ENCODE measurements at places on chromosomes 5 and 9.

DNA sequence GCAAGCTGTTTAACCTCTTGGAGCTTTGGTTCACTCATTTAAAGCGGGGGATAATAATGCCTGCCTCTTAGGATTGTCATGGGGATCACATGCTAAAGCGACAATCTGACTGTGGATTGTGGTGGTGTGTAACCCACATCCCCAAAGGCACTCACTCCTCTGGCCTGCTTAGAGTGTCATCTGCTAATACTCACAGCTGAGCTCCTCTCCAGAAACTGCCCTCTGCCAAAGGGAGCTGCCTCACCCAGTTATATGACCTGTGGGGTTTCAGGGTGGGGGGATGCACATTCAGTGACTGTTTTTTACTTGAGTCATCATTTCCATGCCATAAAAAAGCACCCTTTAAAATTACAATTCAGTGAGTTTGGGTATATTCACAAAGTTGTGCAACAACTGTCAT lies 110.0 kb upstream of the SPOCK1 start:
- DNase-seq, result no peak

DNA sequence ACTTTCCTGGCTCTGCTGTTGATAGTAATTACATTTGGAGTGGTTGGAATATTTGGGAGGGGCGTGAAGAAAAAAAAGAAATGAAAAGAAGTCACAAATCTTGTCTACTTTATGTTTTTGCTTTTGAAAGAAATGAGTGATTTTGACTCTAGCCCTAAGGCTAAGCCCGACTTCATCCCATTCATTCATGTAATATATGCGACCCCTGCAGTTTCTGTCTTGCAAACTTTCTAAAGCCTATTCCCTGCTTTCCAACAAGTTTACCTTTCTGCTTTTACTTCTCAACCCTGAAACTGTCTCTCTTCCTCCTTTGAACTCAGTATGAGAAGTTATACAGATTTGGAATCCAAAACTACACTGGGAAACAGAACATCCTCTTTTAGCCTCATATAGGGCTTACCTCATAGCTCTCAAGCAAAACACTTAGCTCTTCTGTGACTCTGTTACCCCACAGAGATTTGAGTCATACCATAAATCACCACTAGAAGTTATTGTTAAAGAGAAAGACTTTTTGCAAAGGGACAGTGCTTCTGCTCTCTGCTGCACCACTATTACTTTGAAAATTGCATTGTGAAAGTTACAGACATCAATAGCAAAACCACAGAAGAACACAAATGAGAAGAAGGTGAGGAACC lies 1.6 kb downstream of the CFAP95 start:
- DNase-seq, result peak; percentile 47

DNA sequence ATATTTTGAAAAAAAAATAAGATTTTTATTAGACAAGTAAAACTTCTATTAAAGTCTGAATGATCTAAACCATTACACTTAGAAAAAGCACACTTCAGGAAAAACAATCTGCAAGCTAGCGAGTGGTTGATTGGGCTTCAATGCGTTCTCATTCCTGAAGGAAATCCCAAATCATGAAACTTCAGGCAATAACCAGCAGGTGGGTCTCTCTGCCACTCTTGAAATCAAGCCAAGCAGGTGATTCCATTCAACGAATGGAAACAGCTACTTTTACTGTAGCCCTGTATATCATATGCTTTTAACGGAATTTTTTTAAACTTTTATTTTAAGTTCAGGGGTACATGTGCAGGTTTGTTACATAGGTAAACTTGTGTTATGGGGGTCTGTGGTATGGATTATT lies 234.5 kb upstream of the TRPM3 start:
- no peak for DNase-seq

DNA sequence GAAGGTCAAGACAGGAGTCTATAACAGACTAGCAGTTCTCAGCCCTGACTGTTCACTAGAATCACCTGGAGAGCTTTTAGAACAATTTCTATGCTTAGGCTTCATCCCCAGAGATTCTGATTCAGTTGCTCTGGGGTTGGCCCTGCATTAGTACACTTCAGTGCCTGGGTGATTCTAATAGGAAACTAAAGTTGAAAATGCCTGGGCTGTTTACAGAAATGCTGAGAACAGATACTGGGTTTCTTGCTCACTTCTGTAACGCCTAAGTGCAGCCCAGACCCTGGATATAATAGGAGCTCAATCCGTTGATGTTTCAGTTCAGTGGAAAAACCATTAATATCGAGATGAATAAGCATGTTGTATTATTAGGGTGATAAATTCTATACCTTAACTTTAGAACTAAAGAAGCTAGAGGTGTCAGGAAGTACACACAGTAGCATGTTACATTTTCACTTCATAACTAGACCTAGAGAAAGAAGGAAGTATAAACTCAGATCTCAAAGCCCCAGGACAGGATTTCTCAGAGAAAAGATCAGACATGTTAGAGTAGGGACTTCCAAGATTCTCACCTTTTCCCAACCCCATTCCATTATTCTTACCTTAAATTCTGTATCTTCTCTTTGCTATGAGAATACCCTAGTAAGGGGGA lies 20.4 kb downstream of the HAVCR2 start:
- DNase-seq, result no peak

- DNase-seq, result no peak
Measured at GRCh38 chr5:179268966-179269693, 76.1 kb downstream of the ADAMTS2 start.

- no peak for DNase-seq
Measured at GRCh38 chr5:154714266-154714986, 40.8 kb upstream of the LARP1 start.

GRCh38 chr5:5979761-5980537 lies 398.4 kb downstream of the MED10 start:
- peak; percentile 22 for DNase-seq

- peak; percentile 36 for DNase-seq
Measured at GRCh38 chr5:78008356-78008967, 232.3 kb upstream of the TBCA start.

GRCh38 chr9:127119320-127119709 lies 3.1 kb downstream of the ANGPTL2 start:
- DNase-seq, result no peak

GRCh38 chr5:151592855-151593408 lies 1.8 kb upstream of the FAT2 start:
- peak; percentile 12 for DNase-seq

- DNase-seq, result peak; percentile 53
Measured at GRCh38 chr9:113564498-113565237, 101.1 kb downstream of the RGS3 start.

- no peak for DNase-seq
Measured at GRCh38 chr9:6512085-6512657, 99.2 kb downstream of the UHRF2 start.

- DNase-seq, result peak; percentile 6
Measured at GRCh38 chr5:102511666-102512065, 12.9 kb upstream of the SLCO6A1 start.

GRCh38 chr5:157766442-157766841 lies 22.9 kb downstream of the LSM11 start:
- DNase-seq, result no peak

DNA sequence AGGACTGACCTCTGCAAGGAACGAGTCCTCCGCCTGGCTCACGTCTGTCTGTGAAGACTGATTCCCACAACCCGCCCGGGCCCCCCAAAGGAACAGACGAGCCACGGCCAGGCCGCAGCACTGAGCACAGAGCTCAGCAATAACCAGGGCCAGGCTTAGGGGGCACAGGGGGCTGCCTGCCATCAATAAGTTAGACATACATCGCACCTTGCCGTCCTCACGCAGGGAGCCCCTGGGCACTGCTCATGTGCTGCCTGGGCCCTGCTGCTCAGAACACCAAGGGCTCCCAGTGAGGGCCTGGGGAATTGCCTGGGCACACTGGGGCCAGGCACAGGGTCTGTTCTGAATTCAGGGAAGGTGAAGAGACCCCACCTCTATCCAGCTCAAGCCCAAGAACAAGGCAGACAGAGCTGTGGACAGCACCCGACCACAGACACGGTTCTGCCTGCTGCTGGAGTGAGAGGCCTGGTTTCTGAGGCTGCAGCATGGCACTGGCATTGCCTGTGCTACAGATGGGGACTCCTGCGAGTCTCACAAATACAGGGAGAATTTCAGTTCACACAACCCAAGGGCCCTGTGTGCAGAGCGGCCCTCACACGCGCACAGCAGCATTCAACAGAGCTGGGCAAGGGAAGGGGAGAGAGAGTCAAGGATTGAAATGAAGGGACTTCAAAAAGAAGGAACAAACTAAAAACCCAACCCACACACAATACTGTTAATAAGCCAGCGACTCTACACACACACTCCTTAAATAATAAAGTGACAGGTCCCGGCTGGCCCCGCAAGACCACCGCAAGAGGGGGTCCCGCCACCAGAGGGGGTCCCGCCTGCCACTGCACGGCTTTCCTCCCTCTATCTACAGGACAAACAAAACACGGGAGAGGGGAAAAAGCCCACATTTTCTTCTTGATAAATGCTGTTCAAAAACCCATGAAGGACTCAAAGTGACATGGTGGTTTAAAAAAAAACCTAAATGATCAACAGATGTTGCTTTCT lies 32.0 kb downstream of the PRRT1B start:
- DNase-seq, result no peak

DNA sequence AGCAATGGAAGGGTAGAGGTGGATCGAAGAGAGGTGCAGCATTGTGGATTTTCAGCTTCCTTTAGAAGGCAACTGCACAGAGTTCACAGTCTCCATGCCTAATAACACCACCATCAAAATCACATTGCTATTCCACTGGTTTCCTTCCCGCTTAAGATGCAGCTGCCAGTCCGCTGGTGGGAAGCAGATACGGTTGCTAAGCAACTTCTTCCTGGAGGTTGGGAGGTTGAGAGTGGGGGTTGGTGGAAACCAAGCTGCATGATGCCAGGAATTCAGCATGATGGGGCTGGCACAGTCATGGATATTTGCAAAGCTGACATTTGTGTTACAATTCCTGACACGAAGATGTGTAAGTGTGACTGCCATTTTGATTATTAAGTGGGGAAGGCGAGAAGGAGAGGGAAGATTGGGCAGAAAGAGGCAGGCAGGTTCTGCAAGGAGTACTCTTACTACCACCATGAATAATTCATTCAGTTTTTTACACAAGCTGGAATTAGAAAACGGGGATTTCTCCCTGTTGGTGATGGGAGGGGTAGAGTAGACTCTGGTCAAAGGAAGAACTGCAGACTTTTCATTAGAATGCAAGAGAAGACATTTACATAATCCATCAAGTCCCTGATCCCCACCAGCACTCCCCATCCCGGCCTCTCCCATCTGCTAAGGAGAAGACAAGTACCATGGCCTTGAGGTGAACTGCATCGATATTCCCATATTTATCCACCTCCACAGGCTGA lies 87.5 kb downstream of the GLDC start:
- DNase-seq, result no peak

DNA sequence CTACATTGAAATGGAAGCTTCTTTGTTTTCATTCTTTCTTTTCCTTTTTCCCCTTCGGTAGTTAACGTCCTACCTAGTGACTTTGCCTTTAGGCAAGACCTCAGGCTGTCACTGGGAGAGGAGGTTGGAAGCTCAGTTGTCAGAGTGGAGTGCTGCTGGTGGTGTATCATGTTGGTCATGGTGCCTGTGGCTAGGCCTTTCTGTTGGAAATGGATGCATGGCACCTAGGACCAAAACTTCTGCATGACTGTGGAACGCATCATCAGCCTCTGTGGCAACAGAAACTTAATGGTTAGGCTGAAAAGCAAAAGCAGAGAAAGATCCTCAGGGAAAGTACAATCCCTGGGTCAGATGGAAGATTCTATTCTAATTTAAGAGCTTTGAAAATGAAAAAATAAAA lies 57.9 kb downstream of the OSTF1 start:
- DNase-seq, result no peak

DNA sequence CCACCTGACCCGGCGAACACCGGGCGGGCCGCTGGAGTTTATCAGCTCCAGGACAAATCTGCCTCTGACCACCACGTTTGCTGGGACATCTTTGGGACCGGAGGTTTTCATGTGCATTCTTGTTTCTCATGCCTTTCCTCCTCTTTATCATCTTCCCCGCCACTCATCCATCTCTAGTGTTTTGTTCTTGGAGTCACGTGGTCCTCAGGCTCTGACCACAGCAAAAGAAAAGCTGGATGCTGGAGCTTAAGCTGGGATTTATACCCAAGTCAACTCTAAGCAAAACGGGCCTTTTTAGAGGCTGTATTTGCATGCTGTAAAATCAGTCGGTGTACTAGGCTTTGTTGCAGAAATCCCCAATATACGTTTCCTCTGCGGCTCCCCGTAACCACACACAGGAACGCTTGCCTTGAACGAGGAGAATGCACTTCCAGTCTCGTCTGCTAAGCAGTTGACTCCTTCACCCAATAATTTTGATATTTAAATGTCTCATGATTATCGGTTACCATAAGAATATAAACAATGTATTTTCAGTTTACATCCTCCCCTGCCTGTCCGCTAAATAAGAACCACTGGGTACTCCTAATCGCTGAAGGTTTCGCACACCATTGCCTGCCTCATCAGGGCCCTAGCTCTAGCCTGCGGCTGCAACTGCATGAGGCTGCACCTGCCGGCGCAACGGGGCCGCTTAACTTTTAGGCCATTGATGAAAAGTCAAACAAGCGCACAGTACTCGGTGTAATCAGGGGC lies 560 bp upstream of the NDUFS6 start:
- DNase-seq, result peak; percentile 31

GRCh38 chr9:35322075-35322885 lies 160.5 kb downstream of the UNC13B start:
- no peak for DNase-seq

- no peak for DNase-seq
Measured at GRCh38 chr5:55657443-55657842, 54.7 kb downstream of the SLC38A9 start.
